Stimulated activated CD8-positive, alpha-beta memory T cell treated with anti-CD3 and anti-CD28 coated beads, Interleukin-12 subunit alpha, Interleukin-12 subunit beta, amount 100 ng/mL, for 1 hour (primary cell): ENCODE measurements at places on chromosomes 13 and 19.

GRCh38 chr13:42751693-42752092 lies 29.7 kb upstream of the FAM216B start:
- no peak for DNase-seq

DNA sequence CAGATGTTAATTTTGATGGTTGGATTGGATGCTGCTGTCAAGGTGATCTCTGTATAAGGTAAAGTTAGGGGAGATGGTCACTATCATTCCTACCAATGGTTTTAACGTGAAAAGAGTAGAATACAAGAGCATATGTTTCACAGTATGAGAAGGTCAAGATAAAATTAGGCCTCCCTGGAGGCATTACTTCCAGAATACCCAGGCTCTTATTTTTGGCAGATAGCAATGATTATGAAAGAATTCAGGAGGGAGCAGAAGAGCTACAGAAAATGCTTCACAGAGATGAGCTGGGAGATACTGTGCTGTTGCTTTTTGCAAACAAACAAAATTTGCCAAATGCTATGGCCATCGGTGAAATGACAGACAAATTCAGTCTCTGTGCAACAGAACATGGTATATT lies 547.5 kb upstream of the SPRY2 start:
- DNase-seq: no peak

GRCh38 chr13:73025217-73026012 lies 33.4 kb upstream of the KLF5 start:
- no peak for DNase-seq

DNA sequence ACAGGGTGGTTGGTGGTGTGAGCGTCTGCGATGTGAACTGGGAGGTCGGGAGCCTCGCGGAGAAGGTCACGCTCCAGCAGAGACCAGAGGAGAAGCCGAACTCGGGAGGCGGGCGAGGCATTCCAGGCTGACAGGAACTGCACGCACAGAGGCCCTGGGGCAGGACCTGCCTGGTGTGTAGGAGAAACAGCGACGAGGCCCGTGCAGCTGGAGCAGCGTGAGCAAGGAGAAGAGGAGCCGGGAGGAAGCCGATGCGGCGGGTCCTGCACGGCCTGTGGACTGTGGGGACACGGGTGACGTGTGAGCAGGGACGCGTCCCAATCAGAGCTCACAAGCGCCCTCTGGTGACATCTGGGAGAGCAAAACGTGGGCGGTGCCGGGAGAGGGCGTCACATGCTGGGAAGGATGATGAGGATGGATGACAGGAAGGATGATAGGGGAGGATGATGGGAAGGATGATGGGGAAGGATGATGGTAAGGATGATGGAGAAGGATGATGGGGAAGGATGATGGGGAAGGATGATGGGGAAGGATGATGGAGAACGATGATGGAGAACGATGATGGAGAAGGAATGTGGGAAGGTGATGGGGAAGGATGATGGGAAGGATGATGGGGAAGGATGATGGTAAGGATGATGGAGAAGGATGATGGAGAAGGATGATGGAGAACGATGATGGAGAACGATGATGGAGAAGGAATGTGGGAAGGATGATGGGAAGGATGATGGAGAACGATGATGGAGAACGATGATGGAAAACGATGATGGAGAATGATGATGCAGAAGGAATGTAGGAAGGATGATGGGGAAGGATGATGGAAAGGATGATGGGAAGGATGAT lies 16.1 kb upstream of the MADCAM1 start:
- DNase-seq: no peak

- DNase-seq: no peak
These were observed 4.1 kb downstream of the CRYL1 start for GRCh38 chr13:20521364-20522115.
